ENCODE measurements at places on chromosomes 2 and 18.
A peak's percentile ranks its signal among the peaks of the same experiment; 100 is the strongest.

DNA sequence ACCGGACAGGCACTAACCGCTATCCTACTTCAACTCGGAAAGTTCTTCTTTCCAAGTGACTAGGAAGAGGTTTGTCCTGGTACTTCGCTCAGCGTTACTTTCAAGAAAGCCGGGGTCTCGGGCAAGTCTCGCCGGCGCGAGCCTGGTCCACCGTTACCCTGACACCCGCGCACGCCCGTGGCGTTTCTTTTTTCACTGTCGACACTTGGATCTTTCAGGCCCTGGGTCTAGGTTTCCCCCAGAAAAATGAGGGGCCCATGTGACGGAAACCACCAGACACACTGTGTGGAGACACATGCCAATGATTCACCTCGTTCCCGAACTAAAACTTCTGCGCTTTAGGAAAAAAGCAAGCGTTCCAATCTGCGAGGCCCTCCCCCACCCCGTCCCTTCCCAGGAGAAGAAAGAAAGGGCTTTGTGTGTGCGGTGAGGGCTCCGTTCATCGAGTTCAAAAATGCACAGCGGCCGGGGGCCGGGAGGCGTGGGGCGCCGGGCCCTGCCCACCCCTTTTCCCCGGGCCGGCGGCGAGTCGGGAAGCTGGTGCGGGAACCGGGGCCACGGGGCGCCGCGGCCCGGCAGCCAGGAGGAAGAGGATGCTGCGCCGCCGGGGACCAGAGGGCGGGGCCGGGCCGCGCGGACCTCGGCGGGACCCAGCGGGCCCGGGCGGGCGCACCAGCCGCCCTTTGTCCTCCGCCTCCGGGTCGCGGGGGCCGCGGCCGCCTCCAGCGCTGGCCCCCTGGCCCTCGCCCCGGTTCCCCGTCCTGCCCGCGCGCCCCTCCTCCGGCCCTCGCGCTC is 2.6 kb downstream of the ZNF521 start:
- DNase-seq: peak; percentile 15

DNA sequence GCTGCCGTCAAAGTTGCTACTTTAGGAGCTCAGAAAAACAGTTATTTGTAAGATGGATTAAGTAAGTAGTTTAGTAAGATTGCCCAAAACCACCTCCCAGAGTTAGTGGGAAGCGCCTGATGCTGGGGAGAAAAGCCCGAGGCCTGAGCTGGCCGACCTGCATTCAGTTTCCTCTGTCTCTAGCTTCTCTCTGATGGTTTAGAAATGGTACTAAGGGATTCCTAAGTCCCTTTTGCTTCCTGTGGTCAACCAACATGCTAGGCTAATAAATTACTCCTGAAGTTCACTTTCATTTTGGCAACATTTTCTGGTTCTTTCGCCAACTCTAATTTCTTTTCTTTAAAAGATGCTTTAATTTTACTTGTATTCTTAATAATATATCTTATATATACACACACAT is 60.1 kb downstream of the ASAP2 start:
- DNase-seq: no peak

DNA sequence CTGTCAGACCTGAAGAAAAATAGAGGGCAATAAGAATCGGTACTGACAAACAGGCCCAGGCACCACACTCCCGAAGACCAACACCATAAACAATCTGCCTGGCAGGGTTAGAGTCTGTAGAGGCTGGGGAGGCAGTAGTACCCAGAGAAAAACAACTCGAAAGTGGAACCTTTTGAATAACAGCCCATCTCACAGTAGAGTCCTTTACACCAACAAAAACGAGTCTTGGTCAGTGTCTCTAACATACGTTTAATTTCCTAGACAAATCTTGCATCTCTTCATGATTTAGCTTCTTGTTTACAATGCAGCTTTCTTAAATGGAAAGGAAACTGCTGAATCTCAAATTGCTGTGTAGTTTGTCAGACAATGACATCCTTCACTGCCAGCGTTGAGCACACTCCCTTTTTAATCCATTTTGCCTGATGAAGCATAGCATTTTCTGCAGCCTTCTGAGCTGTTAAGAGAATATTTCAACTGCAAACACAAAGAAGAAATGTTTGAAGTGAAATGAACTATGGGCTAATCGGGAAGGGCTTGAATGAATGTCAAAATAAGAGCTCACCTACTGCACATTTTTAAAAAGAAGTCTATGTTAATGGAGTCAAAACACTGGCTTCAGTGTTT is 73.1 kb upstream of the DSG1 start:
- no peak for DNase-seq

DNA sequence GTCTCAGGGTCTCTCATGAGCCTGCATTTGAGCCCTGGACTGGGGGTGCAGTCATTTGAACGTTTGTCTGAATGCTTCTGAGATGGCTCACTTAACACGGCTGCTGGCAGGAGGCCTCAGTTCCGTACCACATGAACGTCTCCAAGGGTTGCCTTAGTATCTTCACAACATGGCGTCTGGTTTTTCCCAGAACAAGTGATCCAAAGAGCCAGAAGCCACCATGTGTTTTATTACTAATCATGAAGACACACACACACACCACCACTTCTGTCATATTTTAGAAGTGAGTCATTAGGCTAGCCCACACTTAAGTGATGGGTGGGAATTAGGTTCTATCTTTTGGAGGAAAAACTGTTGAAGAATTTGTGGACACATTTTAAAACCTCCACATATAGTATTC is 15.0 kb upstream of the MYO1B start:
- DNase-seq: no peak

DNA sequence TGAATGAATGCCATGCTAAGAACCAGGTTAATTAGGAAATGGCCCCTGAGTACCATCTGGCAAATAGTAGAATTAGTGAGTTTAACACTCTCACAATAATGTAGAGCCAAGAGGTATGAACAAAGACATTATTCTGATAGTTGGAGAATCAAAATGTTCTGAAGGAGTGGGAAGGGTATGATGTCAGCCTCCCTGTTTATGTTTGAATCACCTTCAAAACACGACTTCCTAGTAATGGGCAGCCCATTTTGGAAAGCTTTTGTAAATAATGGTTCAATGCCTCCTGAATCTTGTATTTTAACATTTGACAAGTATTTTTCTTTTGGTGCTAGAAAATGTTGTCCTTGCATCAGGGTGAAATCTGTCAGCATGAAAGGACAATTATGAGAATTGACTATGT is 108.3 kb downstream of the DSEL start:
- DNase-seq: no peak

- no peak for DNase-seq
Observed at GRCh38 chr2:228853151-228853550, 417.9 kb downstream of the PID1 start.

DNA sequence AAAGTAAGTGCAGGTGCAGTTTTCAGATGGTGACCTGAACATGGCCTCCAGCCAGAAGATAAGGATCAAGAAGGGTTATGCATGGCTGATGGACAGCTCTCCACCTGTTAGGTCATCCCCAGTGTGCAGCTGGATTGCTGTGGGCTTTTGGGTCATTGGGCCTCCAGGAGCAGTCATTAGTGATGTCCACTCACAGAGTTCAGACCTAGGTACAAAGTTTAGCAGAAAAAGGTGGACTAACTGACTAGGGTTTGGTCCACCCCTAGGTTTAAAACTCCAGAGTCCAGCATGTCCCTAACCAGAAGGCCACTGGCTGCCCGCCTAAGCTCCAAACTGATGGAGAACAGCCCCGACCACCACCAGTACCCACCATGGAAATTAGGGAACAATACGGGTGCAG is 18.3 kb upstream of the SULT1C2 start:
- DNase-seq: no peak

- no peak for DNase-seq
Observed at GRCh38 chr2:191355170-191355758, 110.1 kb downstream of the MYO1B start.

GRCh38 chr2:170747921-170748320 is 22.3 kb upstream of the ERICH2 start:
- DNase-seq: no peak

DNA sequence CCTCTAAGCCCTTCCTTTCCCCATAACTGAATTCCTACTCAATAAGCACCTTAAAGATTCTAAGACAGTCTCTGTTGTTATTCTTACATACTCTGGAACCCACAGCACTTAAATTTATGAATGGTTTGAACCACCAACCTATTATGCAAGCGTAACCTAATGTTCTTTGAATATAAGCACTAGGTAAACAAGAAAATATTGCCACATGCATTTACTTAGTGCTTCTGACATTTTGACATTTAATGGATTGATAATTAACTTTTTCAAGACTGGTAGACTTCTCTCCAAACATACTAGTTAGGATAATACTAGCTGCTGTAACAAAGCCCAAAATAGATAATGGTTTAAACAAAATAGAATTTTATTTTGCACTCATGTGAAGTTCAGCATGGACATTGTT is 164.8 kb downstream of the ARHGAP15 start:
- DNase-seq: no peak

- DNase-seq: no peak
Observed at GRCh38 chr2:21268197-21268877, 144.6 kb downstream of the TDRD15 start.

GRCh38 chr2:26477911-26478253 is at the start of gene OTOF:
Gene OTOF (minus strand): TSS chr2:26478124.
- DNase-seq: no peak

GRCh38 chr2:102736410-102737409 is 25.1 kb upstream of the TMEM182 start:
- DNase-seq: peak; percentile 63

DNA sequence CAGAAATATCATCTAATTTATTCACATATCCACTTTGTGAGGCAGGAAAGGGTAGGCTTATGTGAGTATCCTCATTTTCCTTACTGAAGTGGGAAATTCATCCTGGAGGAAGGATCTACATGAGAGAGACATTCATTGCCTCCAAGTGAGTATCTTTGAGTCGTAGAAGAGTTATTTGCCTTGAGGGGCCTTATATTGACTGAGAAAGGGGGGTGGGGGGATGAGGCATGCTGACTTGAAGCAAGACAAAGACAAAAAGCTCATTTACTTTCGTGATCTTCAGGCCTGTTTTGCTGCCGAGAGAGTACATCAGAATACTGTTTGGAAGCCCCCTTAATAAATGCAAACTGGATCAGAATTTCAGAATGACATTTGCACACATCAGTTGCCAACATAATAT is 17.6 kb upstream of the NEDD4L start:
- DNase-seq: no peak

- no peak for DNase-seq
Observed at GRCh38 chr18:11666176-11666575, 22.9 kb upstream of the GNAL start.

DNA sequence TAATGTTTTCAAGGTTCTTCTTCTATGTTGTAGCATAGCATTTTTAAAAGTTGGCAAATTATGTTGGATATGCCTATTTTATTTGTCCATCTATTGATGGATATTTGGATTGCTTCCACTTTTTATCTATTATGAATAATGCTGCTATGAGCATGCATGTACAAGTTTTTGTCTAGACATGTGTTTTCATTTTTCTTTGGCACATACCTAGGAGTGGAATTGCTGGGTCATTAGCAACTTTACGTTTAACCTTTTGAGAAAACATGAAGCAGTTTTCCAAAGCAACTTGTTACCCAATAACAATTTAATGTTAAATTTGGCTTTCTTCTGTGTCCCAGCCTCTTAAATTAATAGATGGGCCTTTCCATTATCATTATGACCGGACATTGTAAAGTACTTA is 30.3 kb downstream of the DNAH6 start:
- no peak for DNase-seq

DNA sequence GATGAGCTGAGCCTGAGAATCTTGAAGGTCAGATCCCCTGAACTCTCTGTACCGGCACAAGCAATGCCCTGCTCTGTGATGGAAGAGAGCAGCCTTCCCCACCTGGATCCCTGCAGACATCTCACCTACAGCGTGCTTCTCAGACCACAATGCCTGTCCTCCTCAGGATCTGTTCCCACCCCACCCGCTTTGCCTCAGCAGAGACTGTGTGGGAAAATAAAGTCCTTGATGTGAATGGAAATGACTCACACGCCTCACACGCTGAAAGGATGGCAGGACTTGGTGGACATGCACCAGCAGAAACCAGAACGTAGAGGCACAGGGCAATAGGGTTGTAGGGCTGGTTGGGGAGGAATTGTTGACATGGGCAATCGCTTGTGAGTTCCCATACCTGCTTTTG is 117.9 kb upstream of the POU3F3 start:
- DNase-seq: no peak

DNA sequence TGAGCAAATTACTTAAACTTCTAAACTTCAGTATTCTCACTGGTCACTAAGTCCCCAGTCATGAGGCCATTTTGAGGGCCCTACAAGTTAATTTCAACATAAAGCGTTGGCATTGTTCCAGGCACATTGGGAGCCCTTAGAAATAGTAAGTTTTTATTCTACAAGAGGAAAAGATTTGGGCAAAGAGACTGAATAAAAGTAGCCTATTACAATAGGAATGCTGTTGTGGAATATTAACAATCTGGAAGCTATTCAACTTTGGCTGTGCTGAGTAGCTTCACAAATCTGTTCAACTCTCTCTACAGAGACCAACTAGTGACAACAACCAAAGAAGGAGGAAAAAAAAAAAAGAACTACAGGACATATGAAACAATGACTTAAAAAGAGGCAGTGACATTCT is 1287.5 kb upstream of the NXPH2 start:
- no peak for DNase-seq

- DNase-seq: no peak
Observed at GRCh38 chr2:151334082-151334815, 23.1 kb upstream of the TNFAIP6 start.

GRCh38 chr2:72561621-72562318 is 264.1 kb downstream of the EXOC6B start:
- no peak for DNase-seq

DNA sequence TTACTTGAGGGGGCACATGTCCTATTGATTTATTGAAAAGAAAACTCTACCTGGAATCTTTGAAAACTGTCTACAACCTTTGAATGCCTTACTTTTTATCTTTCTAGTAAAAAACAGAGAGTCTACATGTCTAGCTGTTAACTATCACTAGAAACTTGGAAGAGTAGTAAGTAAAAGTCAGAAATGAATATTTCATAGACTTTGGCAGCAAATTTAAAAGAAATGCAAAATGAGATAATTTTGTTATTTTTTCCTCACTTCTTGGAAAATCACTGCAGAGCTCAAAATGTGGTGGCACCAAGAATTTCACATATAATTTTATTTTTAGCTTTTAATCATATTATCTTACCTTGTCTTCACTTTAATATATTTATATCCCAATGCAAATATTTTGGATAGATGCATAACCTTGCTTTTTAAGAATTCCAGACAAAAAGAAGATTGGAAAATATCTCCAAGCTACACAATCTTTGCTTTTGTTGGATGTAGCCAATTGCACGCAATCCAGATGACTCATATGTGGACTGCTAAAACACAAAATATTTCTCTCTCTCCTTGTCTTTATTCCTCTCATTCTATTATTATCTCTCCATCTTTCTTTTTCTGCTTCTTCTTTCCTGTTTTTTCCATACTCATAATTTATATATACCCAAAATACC is 92.2 kb upstream of the DSEL start:
- no peak for DNase-seq

- DNase-seq: no peak
Observed at GRCh38 chr2:145919477-145919876, 1399.6 kb upstream of the ZEB2 start.

- DNase-seq: no peak
Observed at GRCh38 chr2:73614997-73615396, 27.2 kb downstream of the NAT8 start.

All from hypothalamus (tissue), 51 donors.